K562 (cell line): ENCODE measurements at places on chromosomes 5 and 9. TPM values are rescaled to one million over a fixed set of nuclear protein-coding genes. Genes with fewer than 3 reads are reported as not detected.
A peak's percentile ranks its signal among the peaks of the same experiment; 100 is the strongest.

- H3K4me1 ChIP-seq = no peaks in the 10 kb centered on the region
- no peak overlapping the region for H3K4me3 ChIP-seq
- peaks cover 10% of the 10 kb centered on the region; the same call in 2 of the 3 replicates for H3K27me3 ChIP-seq
- H3K36me3 ChIP-seq = no peaks in the 10 kb centered on the region
- no peak for DNase-seq
Measured at GRCh38 chr9:107733523-107733894, 243.9 kb upstream of the KLF4 start.

Gene TNFSF8
- total RNA-seq = 0.09 and 0.29 TPM in 2 replicates

- peaks cover 3% of the 10 kb centered on the region; the same call in 2 of the 3 replicates for H3K4me1 ChIP-seq
- H3K36me3 ChIP-seq = no peaks in the 10 kb centered on the region
- DNase-seq = no peak
- H3K4me3 ChIP-seq = no peak overlapping the region
- H3K27ac ChIP-seq = no peak overlapping the region
Measured at GRCh38 chr9:14309403-14309802, 4.5 kb downstream of the NFIB start.

GRCh38 chr5:146409054-146409671 is 38.0 kb upstream of the TCERG1 start:
- no peaks in the 10 kb centered on the region for H3K36me3 ChIP-seq
- H3K27me3 ChIP-seq = no peaks in the 10 kb centered on the region; the same call in 1 of the 2 replicates
- no peak for DNase-seq
- H3K27ac ChIP-seq = no peak overlapping the region
- no peaks in the 10 kb centered on the region for H3K4me1 ChIP-seq

DNA sequence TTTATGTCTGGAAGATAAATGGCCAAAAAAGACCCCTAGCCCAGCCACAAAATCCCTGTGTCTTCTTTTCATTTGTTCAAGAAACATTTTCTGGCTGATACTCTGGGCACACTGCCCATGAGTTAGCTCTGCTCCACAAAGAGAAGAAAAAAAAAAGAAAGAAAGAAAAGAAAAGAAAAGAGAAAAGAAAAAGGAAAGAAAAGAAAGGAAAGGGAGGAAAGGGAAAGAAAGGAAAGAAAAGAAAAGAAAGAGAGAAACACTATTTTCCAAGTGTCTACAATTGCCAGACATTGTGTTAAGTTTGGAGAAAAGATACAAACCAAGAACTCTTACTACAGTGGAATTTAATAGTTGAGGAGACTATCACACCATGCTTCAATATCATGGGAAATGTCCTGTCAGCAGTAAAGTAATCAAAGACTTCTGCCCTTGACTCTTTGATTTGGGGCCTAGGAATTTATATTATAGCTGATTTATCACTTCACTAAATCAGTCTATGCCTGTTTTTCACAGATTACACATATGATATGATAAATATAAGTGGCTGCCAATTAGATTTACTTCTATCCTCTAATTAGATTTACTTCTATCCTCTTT is 3.0 kb downstream of the TRMO start:
- no peak for DNase-seq
- peaks cover 18% of the 10 kb centered on the region; the same call in 1 of the 3 replicates for H3K36me3 ChIP-seq
- peak overlapping the region; percentile 57; the same call in 2 of the 3 replicates for H3K27ac ChIP-seq
- H3K27me3 ChIP-seq = no peaks in the 10 kb centered on the region

DNA sequence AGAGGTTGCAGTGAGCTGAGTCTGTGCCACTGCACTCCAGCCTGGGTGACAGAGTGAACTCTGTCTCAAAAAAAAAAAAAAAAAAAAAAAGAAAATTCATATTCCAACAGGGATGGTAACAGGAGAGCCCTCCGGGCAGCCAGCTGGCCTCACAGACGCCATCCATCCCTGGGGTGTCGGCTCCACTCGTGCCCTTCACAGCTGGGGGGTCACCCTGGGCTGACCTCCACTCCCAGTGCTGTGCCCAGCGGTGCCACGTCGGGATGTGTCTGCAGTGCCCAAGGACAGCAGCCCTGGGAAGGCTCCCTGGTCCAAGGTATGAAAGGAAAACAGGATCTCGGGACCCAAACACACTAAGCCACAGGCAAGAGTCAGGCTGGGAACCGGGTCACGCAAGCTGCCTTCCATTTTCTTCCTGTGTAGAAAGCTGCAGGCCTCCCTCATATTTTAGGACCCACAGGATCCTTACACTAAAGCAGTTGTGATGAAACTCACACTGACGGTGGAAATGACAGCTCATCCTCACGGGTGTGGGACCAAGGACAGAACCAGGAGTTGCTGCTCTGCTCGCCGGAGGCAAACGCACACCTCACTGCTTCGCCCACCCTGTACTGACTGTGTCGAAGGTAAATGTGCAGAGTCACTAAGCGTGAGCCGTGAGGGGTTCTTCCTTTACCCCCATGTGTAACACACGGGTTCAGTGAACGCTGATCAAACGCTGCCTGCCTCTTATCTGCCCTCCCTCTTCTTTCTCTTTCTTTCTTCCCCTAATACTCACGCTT is 5.3 kb downstream of the SLC12A7 start:
- no peak for DNase-seq
- H3K27ac ChIP-seq = no peak overlapping the region
- H3K27me3 ChIP-seq = no peaks in the 10 kb centered on the region; the same call in 2 of the 3 replicates

Gene C9orf153
- total RNA-seq = not detected in 2 replicates

DNA sequence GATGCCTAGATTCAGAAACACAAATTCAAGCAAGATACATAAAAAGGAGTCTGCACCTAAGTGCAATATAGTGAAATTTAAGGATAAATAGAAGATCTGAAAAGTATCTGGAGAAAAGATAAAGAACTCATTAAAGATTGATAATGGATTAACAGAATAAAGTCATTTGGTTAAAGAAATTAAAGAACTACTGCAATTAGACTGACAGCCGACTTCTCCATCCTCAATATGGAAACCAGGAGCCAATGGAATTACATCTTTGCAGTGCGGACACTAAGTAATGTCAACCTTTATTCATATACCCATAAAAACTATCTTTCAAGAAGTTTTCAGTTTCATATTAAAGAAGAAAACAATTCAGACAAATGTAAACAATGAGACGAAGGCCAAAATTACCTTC is 81.0 kb downstream of the MRPL36 start:
- H3K36me3 ChIP-seq = no peaks in the 10 kb centered on the region
- H3K27ac ChIP-seq = no peak overlapping the region
- H3K27me3 ChIP-seq = peaks cover 9% of the 10 kb centered on the region; the same call in 1 of the 2 replicates

- H3K27me3 ChIP-seq = no peaks in the 10 kb centered on the region
- no peaks in the 10 kb centered on the region for H3K4me1 ChIP-seq
- no peak overlapping the region for H3K4me3 ChIP-seq
Measured at GRCh38 chr5:146645342-146645741, 129.4 kb upstream of the GPR151 start.

Gene SPINK7
- total RNA-seq = not detected in 2 replicates

DNA sequence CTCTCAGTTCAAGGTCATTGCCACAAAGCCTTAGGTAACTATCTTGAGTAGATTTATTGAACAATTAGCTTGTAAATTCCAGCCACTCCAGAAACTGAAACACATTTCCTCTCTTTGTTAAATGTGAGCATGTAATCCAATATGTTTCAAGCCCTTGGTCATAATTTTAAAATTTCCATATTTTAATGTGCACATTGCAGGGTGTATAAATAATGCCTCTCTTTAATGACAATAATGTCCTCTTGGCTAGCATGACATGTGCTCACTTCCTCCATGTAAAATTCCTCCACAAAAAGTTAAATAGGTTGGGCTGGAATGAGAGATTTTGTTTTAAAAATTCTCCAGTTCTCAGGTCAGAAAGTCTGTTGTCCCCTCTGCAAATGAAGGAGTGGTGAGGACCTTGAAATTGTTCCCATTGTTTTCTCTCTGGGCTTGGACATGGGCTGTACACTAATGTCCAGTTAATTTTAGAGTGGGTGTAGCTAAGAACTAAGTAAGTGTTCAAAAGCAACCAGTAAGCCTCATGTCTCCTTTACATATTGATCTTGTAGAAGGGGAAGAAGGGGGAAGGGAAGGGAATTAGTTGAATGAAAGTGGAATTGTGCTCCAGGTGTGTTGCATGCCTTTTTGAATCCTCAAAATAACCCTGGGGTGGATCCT is 2.9 kb downstream of the PPP3R2 start:
- DNase-seq = no peak
- H3K36me3 ChIP-seq = no peaks in the 10 kb centered on the region
- H3K27ac ChIP-seq = no peak overlapping the region

DNA sequence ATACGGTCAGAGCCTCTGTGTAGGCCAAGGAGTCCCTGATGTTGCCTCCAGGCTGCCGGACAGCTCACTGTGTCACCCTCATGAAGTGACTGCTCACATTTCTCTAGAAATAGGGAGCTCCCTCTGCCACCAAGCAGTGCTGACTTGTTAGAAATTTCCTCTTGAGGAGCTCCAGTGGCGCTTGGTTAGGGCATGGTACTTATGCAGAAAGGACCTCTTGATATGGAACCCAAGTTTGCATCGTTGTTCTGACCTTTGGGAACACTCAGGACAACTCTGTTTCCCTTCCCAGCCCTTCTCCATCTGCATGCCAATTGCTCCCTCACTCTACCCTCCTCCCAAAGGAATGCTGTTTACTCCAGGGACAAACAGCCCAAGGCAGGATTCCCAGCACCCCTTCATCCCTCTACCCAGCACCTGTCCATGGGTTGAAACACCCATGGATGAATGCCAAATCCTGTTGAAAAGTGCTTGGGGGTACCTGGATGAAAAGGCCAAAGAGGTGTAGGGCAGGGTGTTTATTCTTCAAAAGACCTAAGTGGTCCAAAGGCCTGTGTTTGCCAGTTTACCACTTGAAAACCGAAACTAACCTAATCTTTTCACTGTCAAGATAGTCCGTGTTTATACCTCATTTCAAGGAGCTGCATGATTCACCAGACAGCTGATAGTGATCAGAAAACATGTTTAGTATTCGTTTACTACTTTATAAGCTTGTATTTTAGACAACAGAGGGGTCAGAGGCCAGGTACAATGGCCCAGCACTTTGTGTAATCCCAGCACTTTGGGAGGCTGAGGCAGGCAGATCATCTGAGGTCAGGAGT is 51.1 kb downstream of the KLF4 start:
- no peaks in the 10 kb centered on the region for H3K36me3 ChIP-seq
- no peak for DNase-seq
- no peaks in the 10 kb centered on the region for H3K4me1 ChIP-seq
- no peak overlapping the region for H3K4me3 ChIP-seq
- H3K27me3 ChIP-seq = peaks cover 5% of the 10 kb centered on the region; the same call in 1 of the 3 replicates

DNA sequence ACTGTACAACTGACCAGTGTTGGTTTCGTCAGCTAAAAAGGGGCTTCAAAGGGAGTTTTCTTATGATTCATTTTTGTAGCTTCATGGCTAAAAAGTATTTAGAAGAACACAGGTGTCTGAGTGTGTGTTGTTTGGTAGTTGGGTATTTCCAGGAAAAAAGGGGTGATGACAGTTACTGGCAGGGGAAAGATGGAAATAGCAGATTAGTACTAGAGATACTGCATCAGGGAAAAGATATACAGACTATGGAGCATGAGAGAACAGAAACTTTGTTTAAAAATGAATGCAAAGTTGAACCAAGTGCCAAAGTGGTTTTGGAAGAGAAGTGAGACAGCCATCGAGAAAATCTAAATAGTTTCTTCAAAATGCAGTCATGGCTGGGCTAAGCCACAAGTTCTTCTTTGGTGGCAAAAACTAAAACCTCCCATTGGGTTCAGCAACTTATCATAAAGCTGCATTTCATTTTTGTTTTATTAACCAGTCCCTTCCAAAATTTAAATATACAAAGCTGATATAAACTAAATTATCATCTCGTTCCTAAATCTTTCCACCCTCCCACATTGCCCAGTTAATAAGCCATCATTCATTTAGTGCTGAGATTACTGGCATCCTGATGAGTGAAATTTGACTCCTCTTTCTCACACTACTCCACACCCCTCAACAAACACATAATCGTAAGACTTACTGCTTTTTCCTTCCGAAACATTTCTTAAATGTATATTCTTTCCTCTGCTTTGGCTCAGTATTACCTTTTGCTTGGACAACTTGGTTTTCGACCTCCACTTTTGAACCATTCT is 33.5 kb downstream of the ELL2 start:
- no peak for DNase-seq
- no peak overlapping the region for H3K4me3 ChIP-seq
- H3K27me3 ChIP-seq = no peaks in the 10 kb centered on the region
- H3K27ac ChIP-seq = 0 out of 3 replicates have a peak overlapping the region, but pooled peaks have one; percentile 15
- H3K36me3 ChIP-seq = no peaks in the 10 kb centered on the region; the same call in 2 of the 3 replicates
- H3K4me1 ChIP-seq = peaks cover 10% of the 10 kb centered on the region

Gene FBP2
- not detected in 2 replicates for total RNA-seq

GRCh38 chr5:111984044-111984443 is 227.1 kb upstream of the NREP start:
- no peaks in the 10 kb centered on the region for H3K4me1 ChIP-seq
- no peak overlapping the region for H3K27ac ChIP-seq
- no peak overlapping the region for H3K4me3 ChIP-seq
- no peaks in the 10 kb centered on the region for H3K27me3 ChIP-seq

- no peak overlapping the region for H3K27ac ChIP-seq
- no peaks in the 10 kb centered on the region for H3K36me3 ChIP-seq
- H3K27me3 ChIP-seq = peaks cover 21% of the 10 kb centered on the region
- no peak overlapping the region for H3K4me3 ChIP-seq
- no peak for DNase-seq
- no peaks in the 10 kb centered on the region for H3K4me1 ChIP-seq
Measured at GRCh38 chr5:6255956-6256355, 122.4 kb downstream of the MED10 start.

Gene IFNA21
- not detected in 2 replicates for total RNA-seq

DNA sequence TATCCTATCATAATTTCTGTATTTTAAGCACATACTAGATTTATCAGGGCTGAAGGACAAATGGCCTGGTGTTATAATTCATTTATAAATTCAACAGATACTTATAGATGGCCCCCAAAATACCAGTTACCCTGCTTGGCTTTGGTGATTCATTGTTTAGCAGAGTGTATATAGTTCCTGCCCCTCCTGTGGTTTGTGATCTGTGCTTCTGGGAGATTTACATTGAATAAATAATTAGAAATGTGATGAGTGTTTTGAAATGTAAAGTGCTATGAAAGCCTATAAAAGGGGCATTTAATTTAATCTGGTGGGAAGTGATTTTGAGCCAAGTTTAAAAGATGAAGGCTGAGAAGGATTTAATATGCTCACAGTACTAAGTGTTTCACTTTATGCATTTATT is 36.7 kb upstream of the ZCCHC7 start:
- no peak overlapping the region for H3K4me3 ChIP-seq
- DNase-seq = no peak
- H3K36me3 ChIP-seq = peaks cover 25% of the 10 kb centered on the region
- no peaks in the 10 kb centered on the region for H3K27me3 ChIP-seq

Gene AQP7
- total RNA-seq = 0.04 and 0.13 TPM in 2 replicates

DNA sequence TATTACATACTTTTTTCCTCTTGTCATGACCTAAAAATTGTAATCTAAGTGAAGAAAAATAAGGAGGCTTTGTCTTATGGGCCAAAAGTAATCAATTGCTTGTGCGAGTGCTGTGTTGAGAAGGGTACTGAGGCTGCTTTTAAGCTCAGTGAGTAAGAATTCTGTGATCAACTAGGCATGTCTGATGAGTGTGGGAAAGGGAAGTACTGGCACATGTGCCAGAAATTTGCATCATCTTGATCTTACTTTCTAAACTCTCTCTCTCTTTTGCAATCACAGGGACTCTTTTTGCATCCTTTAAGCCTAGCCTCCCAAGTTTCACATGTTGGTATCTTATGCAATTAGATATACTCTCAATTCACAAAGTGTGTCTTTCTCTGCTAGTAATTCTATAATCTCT is 329.9 kb downstream of the KIF4B start:
- H3K36me3 ChIP-seq = no peaks in the 10 kb centered on the region
- H3K4me3 ChIP-seq = no peak overlapping the region
- no peak overlapping the region for H3K27ac ChIP-seq
- H3K27me3 ChIP-seq = no peaks in the 10 kb centered on the region

Gene PTCD2
- total RNA-seq = 18.7 and 20.6 TPM in 2 replicates

- no peak overlapping the region for H3K27ac ChIP-seq
- H3K4me1 ChIP-seq = peaks cover 17% of the 10 kb centered on the region
- no peak overlapping the region for H3K4me3 ChIP-seq
Measured at GRCh38 chr9:135609366-135609955, 29.9 kb downstream of the GLT6D1 start.
